T-helper 1 cell (primary cell): ENCODE measurements at places on chromosomes 11 and 22.

DNA sequence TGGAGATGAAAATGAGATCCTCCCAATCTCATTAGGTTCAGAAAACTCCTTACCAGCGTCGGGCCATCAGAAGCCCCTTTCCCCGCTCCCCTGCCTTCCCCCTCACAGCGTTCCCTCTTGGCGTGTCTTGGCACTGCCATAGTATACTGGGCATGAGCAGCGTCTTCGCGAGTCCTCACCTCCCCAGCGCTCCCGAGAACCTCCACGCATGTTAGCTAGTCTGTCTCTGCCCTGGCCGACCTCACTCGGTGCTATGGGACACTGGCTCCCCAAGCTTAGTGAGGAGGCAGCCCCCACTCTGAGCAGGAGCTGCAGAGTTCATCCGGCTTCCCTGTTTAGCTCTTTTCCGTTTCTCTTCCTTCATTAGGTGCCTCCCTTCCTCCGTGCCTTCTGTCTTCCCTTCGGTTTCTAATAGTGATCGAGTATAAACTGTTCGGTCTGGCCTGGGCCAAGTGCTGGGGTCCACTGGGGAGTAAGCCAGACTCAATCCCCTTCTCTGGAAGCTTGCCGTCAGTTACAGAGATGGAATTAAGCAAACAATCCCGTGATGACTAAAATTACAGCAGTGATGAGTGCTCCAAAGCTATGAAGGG, 63.8 kb upstream of the OPCML start:
- DNase-seq: no peak

GRCh38 chr11:8326337-8326736, 62.7 kb upstream of the LMO1 start:
- DNase-seq: no peak

DNA sequence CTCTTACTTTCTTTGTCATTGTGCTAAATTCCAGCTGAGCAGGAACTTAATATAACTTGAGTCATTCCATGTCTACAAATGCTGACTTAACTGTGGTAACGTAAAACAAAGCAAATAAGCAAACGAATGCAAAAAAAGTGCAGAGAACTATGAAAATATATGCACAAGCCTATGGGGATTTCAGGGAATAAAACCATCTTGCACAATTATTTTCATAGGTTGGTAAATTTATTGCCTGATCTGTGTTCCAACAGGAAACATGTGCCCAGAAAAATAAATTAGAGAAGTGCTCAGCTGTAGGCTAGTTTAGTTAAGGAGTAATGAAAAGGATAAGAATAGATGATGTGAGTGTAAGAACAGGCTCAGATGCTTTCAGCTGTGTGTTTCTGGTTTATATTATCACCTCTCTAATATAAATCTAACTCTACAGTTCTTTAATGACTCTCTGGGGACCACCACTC, 1169.3 kb downstream of the LRRC4C start:
- no peak for DNase-seq

DNA sequence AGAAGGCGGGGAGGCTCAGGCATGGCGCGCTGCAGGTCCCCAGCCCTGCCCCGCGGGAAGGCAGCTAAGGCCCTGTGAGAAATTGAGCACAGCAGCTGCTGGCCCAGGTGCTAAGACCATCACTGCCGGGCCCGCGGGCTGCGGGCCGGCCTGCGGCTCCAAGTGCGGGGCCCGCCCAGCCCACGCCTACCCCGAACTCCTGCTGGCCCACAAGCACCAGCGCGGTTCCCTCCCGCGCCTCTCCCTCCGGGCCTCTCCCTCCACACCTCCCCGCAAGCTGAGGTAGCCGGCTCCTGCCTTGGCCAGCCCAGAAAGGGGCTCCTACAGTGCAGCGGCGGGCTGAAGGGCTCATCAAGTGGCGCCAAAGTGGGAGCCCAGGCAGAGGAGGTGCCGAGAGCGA, 4.6 kb upstream of the RDX start:
- no peak for DNase-seq

DNA sequence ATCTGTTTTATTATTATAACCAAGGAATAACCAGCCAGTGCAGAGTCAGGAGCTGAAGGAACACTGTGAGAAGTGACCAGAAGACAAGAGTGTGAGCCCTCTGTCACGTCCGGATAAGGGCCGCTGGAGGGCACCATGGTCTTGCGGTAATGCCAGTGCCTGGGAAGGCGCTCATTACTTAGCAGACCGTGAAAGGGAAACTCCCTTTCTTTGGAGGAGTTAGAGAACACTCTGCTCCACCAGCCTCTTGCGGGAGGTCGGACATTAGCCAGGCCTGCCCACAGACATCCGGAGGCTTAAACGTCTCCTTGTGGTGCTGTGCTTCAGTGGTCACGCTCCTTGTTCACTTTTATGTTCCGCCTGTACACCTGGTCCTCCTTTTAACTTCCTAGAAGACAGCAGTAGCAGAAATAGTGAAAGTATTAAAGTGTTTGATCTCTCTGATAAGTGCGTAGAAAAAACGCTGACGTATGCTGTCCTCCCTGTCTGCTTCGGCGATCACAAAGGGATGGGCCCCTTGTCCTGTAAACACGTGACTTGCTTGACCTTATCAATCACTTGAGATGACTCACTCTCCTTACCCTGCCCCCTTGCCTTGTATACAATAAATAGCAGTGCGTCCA, 120.6 kb upstream of the LMO1 start:
- no peak for DNase-seq

GRCh38 chr11:67320011-67320410, 16.7 kb downstream of the SSH3 start:
- DNase-seq: no peak

- peak; percentile 40 for DNase-seq
Measured at GRCh38 chr22:20131597-20131858, at the start of gene ZDHHC8. Gene ZDHHC8 (plus strand): TSS chr22:20131804. CDS start chr22:20131948, 144 bp downstream.

- no peak for DNase-seq
Measured at GRCh38 chr11:2987881-2988861, 4.0 kb downstream of the NAP1L4 start.

- DNase-seq: no peak
Measured at GRCh38 chr11:10785146-10785474, 23.6 kb downstream of the EIF4G2 start.

DNA sequence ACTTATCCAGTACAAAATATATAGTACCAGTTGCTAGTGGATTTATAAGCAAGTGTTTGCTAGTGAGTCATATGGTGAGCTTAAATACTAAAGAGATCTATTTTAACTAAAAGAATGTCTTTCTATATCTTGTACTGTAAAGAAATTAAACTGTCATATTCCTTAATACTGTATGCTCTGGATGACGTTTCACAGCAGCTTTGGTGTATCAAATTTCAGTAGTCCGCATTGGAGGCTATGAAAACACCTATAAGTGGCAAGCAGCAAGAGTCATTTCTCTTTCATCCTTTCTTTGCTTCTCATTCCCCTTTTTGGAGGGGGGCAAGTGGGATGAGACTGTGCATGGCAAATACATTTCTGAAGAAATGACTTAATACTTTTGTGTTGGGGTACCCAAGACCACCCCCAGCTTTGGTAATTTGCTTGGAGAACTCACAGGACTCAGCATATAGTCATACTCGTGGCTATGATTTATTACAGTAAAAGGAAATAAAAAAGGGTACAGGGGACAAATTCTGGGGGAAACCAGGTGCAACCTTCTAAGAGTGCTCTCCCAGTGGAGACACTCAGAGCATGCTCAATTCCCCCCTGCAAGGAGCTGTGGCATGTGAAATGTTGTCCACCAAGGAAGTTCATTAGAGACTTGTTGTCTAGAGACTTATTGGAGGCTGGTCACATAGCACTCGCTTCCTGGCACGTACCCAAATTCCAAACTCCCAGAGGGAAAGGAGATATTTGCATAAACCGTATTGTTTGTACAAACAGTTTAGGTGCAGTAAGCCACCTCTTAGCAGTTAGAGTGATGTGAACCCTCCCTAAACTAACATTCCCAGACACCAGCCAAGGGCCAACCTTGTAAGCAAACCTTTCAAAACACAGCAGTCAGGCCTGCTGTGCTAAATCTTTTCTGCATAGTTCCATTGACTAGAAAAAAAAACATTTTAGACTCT, 210.8 kb downstream of the PGR start:
- DNase-seq: no peak

DNA sequence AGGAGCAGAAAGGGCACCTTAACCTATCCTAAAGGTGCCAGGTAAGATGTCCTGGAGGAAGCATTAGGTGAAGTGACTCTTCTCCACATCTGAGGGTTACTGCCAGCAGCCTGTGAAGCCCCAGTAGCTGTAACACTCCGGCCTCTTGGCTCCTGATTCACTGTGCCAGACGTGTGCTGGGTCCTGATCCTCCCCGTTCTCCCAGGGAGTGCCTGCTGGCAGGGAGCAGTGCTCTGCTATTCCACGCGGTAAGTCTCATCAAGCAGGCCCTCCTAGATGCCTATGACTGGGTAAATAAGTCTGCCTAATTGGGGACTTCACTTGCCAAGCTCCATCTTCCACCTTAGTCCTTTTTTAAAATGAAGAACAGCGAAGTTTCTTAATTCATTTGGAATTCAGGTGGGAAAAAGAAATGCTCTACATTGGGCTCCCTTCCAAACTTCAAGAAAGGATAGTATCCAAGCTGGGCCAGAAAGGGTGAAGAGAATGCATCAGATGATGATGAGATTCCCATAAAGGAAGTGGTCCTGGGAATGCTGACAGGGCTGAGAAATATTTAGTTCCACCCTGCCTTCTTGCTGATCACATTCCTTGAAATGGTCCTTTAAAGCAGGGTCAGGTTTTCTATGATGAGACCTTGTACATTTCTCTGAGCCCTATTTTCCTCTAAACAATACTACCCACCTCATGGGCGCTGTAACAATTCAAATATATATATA, 188.0 kb downstream of the MAML2 start:
- no peak for DNase-seq

GRCh38 chr11:82811369-82811768, 77.7 kb upstream of the FAM181B start:
- no peak for DNase-seq

- DNase-seq: no peak
Measured at GRCh38 chr22:22345781-22346180, 101.2 kb downstream of the VPREB1 start.

- DNase-seq: no peak
Measured at GRCh38 chr11:952406-953385, 27.0 kb downstream of the AP2A2 start.

- peak; percentile 65 for DNase-seq
Measured at GRCh38 chr11:11798586-11799438, 43.0 kb upstream of the USP47 start.

GRCh38 chr22:46090631-46091201, 59.6 kb upstream of the PPARA start:
- no peak for DNase-seq

- no peak for DNase-seq
Measured at GRCh38 chr11:130636722-130637464, 188.4 kb downstream of the ADAMTS15 start.

- no peak for DNase-seq
Measured at GRCh38 chr11:64341429-64341828, 1.4 kb downstream of the CCDC88B start.

DNA sequence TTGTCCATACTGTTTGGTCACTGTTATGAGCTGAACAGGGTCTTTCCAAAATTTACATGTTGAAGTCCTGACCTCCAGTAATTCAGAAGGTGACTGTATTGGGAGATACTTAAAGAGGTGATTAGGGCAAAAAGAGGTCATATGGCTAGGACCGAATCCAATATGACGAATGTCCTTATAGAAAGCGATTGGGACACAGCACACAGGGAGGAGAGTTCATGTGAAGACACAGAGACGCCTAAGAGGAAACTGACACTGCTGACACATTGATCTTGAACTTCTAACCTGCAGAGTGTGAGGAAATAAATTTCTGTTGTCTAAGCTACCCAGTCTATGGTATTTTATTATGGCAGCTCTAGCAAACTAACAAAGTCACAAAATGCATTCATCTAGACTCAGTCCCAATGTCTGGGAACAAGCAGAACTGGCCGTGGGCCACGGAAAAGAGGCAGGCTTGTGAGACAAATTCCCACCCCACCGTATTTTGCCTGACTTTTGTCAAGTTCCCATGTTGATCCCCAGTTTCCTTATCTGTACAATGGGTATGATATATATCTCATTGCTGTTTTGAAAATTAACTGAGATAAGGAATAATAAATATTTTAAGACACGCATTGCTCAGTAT, 295.0 kb downstream of the NTM start:
- no peak for DNase-seq

DNA sequence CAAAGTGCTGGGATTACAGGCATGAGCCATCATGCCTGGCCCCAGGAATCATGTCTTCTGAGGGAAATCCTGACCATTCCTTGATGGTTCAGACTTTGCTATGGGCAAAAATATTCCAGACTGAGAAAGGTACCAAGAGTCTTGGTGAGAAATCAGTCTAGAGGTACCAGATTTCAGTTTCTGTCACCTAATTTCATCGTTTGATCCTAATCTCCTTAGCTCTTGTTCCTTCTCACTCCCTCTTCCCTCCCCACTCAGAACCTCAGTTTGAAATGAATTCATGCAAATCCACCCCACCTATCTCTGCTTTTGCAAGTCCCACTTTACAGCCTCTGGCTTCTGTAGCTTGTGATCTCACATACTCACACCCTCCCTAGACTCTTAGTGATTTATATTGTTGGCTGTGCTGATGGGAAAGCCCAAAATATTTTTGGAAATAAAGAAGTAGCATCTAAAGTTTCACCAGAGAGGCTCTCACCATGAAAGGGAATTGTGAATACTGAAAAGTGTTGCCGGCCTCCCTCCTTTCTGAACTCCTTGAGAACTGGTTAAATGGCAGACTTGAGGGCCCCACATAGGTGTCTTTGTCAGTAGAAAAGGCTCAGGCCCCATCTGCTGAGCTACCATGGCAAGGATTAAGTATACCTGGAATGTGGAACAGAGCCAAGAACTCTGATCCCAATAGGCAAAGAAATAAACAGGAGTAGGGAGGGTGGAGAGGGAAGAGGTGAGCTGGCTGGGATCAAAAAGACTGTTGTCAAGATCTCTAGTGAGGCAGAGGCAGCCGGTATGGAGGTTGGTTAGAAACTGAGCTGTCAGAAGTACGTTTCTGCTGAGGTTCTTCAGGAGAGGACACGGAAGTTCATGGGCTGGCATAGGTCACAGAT, 190.5 kb upstream of the MTMR2 start:
- DNase-seq: no peak

- DNase-seq: no peak
Measured at GRCh38 chr11:60378354-60378753, at the start of gene MS4A7. Gene MS4A7 (plus strand): TSS chr11:60378532. CDS start chr11:60383142, 4,610 bp downstream.

DNA sequence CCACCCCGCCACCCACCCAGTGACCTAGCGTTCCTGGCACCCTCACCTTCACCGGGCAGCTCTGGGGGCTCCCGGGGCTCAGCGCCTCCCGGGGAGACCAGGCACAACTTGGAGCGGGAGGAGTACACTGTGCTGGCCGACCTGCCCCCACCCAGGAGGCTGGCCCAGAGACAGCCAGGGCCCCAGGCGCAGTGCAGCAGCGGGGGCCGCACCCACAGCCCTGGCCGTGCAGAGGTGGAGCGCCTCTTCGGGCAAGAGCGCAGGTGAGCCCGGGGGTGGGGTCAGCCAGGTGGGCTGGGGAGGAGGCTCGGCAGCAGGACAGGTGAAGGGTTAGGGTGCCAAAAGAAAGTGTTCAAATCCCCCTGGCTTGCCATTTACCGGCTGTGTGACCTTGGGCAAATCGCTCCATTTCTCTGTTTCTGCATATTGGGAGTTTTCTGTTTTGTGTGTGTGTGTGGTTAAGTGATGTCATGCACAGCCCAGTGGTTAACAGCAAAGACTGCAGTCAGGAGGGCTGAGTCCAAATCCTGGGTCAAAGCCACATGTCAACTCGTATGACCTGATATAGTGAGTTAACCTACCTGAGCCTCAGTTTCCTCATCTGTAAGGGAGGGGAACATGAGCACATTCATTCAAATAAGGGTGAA, 29.5 kb downstream of the TRIOBP start:
- no peak for DNase-seq
